ENCODE measurements at places on chromosomes 7 and 10.
A peak's percentile ranks its signal among the peaks of the same experiment; 100 is the strongest.

- DNase-seq = no peak
Measured at GRCh38 chr7:42511027-42511426, 274.0 kb upstream of the GLI3 start.

DNA sequence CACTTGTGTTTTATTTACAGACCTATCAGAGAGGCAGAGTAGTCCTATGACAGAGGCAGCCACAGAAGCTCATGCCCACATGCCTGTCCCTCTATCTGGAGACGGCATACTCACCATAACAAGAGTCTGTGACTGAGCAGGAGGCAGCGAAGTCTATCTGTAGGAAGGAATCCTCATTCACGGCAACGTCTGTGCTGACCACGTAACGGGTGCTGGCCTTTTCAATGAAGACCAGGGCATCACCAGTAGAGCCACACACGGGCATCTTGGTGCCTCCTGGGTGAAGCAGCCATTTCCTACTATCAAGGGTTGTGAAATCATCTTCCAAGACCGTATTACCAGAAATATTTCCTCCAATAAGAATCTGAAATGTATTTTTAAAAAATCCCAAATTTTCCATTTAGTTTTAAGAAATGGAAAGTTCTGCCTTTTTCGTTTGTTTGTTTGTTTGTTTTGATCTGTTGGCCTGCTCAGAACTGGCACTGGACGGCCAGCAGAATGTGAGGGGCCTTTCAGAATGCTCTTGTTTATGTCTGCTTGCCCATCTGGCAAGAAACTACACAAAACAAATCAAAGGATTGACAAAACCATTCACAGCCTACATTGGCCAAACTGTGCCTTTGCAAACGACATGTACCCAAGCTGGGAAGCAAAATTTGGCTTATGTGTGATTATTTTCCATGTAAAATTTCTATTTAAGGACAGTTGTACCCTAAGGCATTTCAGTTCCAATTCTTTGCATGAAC lies 93.1 kb upstream of the SLC26A5 start:
- no peak for DNase-seq

- DNase-seq = no peak
Measured at GRCh38 chr10:132302421-132303310, 5.1 kb downstream of the STK32C start.

- DNase-seq = no peak
Measured at GRCh38 chr10:14409247-14409646, 78.5 kb upstream of the FRMD4A start.

- DNase-seq = no peak
Measured at GRCh38 chr7:7895754-7896153, 72.8 kb upstream of the GLCCI1 start.

DNA sequence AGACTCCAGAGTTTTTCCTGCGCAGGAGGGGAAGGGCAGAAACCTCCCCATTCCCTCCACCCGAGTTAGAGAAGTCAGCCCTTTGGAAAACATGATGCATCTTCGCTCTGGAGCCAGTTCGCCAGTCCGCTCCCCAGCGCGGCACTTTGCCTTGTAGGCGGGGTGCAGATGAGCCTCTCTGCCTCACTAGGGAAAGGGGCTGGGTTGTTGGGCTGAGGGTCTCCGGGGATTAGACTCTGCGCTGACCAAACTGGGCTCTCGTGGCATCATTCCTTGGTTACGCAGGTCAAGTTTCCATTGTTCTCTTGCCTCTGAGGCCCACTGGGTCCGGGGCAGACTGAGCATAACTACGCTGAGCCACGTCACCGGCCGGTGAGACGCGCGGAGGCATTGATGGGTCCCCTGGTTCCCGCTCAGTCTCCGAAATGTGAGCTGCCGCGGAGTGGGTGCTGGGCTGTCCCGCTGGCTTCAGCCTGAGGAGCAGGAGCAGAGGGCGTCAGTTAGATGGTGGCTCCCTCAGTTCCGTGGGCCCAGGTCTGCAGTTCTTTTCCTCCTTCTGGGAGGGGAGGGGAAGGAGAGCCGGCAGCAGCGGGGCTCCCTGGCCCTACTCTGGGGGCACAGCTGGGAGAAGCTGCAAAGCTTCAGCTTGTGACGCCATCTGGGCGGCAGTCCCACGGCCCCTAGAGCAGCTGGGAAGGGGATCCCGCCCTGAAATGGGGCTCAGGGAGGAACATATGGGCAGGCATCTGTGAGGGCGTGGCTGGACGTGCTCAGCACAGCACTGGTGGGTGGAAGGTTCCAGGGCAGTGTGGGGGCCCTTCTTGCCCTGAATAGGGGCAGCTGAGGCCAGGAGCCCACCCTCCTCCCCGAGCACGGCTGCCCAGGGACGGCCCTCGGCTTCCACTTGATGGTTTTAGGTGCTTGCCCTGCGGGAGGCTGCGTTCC lies 121.3 kb upstream of the BTBD16 start:
- no peak for DNase-seq

DNA sequence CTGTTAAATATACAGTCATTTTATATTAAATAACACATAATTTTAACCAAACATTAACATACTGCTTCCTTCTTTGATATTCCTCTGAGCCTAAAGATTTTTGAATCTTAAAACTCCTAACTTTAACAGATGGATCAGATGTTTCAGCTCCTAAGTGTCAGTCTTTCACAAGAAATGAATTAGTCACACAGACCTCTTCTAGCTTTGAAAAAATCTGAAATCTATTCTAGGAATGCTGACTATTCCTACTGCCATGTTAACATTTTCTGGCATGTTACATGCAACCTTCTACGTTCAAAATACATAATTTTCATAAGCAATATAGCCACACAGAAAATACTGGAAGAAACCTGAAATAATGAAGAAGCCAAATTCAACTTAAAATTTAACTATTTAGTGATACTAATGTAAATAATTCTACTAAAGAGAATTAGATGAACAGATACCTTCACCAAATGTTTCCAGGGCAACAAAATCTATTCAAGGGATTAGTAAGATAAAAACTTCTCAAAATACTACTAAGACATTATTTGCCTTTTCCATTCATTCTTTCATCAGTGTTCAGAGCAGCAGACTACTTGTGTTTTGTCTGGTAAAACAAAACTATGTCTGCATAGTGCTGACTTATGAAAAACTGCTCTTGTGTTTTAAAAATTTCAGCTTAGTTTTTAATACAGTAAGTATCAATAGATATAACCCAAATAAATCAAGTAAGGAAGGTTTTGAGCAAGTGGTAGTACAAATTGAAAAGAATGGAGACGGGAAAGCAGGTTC lies 9.2 kb downstream of the JMJD1C start:
- DNase-seq = no peak

DNA sequence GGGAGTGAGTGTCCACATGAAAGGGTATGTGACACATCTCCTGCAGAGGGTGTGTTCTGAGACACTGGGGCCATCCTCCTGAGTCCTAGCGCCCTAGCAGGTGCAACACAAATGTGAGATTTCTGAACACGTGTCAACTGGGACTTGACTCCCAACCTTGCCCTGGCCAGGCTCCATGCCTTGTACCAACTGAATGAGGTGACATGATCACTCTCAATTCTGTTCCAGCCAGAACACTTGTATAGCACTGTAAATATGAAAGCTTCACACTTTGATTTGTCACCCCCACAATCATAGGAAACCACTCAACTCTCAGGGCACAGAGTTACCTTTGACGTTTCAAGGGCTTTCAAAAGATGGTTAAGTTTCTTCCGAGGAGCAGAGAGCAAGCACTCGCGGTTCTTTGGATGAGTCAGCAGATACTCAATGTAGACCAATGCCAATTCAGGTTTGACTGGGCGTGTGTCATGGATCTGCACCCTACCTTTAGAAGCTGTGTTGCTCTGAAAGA lies 48.6 kb downstream of the NCAPG2 start:
- DNase-seq = peak; percentile 13

DNA sequence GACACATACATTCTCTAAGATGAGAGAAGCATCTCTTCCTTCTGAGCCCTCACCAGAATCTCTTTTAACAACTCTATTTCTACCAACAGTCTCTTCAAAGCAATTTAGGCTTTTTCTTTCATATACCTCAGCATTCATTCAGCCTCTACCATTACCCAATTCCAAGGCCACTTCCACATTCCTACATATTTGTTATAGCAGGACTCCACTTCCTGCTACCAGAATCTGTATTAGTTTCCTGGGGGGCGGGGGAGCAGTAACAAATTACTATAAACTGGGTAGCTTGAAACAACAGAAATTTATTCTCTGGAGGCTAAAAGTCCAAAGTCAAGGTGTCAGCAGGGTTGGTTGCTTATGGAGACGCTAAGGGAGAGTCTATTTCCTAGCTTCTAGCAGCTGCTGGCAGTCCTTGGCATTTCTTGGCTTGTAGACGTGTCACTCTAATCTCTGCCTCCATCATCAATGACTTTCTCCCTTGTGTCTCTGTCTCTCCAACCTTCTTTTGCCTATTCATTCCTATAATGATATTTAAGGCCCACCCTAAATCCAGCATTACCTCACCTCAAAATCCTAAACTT lies 7.4 kb downstream of the PRPS1L1 start:
- no peak for DNase-seq

- no peak for DNase-seq
Measured at GRCh38 chr10:9860045-9860444, 1157.6 kb upstream of the CELF2 start.

DNA sequence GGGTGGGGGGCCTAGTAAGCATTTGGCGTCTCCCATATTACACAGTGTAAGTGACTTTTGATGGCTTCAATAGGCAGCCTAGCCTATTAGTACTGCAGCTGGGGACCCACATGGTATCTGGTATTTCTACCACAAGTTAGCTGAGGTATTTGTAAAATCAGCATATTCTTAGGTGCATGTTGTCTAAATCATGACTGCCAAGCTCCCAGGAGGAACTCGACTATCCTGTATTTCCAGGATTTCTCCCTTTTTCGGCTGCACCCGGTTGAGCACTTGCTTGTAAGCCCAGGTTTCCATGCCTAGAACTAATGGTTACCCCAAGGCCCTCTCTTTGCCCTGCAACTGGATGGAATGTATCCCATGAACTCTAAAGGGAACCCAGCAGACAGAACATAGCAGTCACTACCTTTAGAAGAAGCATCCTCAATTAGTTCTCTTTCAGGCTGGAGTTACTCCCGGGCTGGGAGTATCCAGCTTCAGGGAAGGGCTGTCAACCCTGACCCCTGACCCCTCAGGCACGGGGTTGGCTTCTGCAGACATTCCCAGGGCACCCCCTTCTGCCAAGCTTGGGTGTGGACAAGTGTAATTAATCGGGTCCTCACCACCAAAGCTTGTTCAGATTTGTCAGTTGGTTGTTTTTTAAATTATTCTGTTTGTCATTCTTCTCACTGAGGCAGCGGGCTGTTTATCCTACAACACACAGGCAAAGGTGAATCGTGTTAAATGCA lies 90.3 kb upstream of the PARD3 start:
- DNase-seq = no peak

- peak; percentile 6 for DNase-seq
Measured at GRCh38 chr10:79137826-79138225, 69.1 kb downstream of the ZMIZ1 start.

DNA sequence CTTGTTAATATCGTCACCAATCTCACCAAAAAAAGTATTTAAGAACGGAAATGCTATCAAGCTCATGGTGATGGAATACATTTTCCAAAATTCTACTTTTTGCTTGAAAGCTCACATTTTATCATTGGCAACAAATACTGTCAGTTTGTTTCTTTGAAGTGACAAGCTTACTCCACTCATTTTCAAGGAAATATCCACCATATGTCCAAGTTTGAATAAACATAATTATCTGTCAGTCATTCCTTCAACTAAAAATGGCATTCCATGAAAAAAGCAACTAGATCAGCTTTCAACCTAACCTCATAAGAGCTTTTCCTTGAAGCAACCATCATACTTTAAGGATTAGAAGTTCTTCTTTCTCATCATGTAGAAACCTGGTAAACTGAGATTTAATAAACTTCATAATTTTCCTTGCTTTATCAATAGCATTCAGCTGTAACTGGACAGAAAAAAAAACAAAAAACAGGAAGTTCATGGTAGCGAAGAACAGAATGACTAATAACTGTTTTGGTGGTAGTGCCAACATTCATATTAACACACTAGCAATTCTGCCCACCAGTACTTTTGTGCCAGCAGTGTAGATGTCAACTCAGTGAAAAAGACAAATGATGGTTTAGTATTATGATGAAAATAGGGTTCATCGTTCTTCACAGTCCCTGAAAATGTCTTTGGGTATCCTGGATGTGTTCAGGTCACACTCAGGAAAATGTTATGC lies 764.9 kb downstream of the GRM8 start:
- DNase-seq = no peak

GRCh38 chr7:37977243-37977642 lies 56.8 kb downstream of the EPDR1 start:
- no peak for DNase-seq
